Glomerular endothelial cell (primary cell): ENCODE measurements at places on chromosomes 1 and 21. TPM values are rescaled to one million over a fixed set of nuclear protein-coding genes. Genes with fewer than 3 reads are reported as not detected.

GRCh38 chr21:43855955-43856354 is 9.1 kb upstream of the AGPAT3 start:
- no peak for DNase-seq

DNA sequence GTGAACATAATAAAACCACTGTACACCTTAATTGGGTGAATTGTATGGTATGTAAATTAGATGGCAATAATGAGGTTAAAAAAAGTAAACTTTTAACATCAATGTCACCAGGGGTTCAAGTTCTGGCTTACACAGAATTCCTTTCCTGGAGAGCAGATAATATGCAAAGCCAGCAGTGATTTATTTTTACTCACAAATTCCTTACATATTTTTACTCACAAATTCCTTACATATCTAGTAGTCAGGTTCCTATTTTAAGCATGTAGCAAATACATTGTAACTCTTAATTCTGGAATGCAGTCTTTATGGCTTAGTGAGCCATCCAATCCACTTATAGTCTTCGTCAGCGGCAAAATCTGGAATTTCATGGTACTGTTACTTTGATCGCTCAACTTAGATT is 1.3 kb upstream of the UBE4B start:
- DNase-seq = no peak

GRCh38 chr1:151887028-151887427 is 22.3 kb downstream of the THEM4 start:
- DNase-seq = no peak

The E2F2 gene
- total RNA-seq = 0.10 and 0.82 TPM in 2 replicates

The NTMT2 gene
- not detected in 2 replicates for total RNA-seq

The BCAN gene
- total RNA-seq = 0.24 TPM in 1 of 2 replicates, not detected in the other

The IQGAP3 gene
- total RNA-seq = 5.7 and 14.5 TPM in 2 replicates
